Effector CD4-positive, alpha-beta T cell (primary cell): ENCODE measurements at places on chromosomes 7 and 10.

DNA sequence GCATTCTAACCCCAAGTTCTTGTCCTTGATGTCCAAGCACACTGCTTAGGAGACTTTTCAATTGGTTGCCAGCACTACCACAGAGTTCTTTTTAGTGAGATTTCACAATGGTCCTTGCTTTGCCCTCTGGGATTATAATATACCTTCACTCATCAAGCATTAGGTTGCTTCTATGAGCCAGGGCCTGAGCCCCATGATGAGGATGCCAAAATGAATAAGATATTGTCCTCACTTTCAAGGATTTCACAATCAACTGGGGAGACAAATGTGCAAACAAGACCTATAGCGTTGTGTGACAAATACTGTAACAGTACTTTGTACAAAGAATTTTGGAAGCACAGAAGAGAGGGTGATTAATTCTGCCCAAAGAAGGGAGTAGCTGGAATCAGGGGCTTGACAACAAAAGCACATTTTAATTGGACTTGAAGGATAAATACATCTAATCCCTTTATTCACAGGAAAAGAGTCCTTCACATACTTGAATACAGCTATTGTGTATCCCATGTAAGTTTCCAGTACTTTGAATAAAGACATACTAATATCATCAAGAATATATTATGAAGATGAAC lies 263.6 kb upstream of the LRRN3 start:
- DNase-seq, result no peak

GRCh38 chr10:86497621-86498020 lies 24.0 kb downstream of the WAPL start:
- no peak for DNase-seq

DNA sequence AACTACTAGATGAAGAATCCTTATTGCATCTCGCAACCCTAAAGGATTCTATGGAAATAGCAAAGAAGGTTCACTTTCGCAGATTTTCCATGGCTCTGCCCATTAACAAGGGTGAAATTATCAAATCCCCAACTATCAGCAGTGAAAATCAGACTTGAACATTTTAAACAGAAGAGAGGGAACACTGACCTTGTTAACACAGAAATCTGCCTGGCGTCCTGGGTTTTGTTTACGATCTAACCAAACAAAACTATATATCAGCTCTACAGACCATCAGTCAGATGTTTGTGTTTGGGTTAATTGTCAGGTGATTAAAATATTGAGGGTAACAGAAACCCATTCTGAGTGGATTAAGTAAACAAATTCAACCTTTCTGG lies 1.9 kb downstream of the CTTNBP2 start:
- DNase-seq, result no peak

GRCh38 chr10:70354556-70354955 lies 27.9 kb downstream of the LRRC20 start:
- DNase-seq, result no peak

GRCh38 chr7:150324373-150324961 lies 1.1 kb upstream of the ACTR3C start:
- no peak for DNase-seq

DNA sequence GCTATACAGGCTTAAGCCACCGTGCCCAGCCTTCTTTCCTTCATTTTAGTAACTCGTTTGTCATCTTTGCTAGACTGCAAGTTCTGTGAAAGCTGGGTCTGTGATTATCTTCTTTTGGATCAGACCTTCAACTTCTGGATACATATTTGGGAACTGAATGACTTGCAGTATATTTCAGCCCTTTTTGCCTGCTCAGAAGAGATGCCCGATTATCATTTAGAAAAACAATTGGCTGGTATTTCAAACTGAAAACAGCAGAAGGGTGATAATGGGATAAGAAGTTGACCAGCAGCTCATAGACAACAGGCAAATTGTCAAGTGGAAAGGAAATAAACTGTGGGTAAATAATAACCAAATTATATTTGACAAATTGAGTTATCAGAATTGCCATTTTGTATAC lies 14.6 kb downstream of the RSBN1L start:
- DNase-seq, result no peak

DNA sequence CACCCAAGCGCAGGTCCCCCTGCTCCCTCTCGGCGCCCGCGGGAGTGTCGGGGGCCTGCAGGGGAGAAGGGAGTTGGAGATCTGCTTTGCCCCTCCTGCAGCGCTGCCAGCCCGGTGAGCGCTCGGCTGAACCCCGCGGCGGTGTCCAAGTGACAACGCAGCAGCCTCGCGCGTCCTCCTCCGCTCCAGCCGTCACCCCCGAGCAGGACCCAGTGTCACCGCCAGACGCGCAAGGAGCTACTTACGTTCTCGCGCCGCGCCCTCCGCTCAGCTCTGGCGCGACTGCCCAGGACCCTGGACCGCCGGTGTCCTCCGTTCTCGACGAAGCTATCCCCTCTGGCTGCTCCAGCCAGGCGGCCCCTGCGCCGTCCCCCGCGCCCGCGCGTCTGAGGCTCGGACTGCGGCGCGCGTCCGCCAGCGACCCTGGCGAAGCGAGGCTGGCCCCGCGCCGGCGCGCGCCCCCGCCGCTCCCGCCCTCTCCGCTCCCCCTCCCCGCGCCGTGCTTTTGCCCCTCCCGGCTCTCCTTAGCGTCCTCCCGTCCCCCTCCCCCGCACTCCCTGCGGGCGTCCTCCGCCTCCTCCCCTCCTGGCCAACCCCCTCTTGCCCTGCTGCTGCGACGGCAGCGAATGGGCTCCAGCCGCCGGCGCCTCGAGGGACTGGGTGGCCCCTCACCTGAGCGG lies at the start of gene NRCAM:
Gene NRCAM (minus strand): TSS at position 439 of the 680 bp plus-strand sequence. CDS start 216,372 bp downstream, outside the sequence.
- no peak for DNase-seq

GRCh38 chr10:126058507-126058906 lies 162.1 kb downstream of the FANK1 start:
- DNase-seq, result no peak

- no peak for DNase-seq
These were observed 75.4 kb downstream of the CFTR start for GRCh38 chr7:117555260-117555659.

DNA sequence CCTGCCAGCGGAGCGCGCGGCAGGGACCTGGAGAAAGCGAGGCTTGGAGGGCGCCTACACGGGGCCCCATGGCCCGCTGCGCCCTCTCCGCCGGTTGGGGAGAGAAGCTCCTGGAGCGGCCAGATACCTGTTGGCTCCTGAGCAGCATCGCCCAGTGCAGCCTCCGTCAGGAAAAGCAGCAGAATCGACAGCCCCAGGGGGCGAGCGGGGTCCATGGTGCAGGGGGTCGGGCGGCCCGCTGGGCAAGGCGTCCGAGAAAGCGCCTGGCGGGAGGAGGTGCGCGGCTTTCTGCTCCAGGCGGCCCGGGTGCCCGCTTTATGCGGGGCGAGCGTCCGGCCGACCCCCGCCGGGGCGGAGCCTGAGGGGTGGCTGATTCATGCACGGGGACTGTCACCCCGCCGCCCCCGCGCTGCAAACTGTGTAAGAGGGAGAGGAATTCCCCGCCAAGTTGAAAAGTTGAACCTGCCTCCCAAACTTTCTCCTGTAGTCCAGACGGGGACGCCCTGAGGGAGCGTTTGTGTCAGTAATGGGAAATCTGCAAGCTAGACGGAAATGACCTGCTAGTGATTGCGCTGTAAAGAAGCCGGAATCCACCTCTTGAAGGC lies at the start of gene TFPI2:
Gene TFPI2 (minus strand): TSS at position 290 of the 605 bp plus-strand sequence. CDS start 75 bp downstream, at position 215.
- no peak for DNase-seq

GRCh38 chr7:119708891-119709290 lies 564.1 kb upstream of the KCND2 start:
- no peak for DNase-seq

DNA sequence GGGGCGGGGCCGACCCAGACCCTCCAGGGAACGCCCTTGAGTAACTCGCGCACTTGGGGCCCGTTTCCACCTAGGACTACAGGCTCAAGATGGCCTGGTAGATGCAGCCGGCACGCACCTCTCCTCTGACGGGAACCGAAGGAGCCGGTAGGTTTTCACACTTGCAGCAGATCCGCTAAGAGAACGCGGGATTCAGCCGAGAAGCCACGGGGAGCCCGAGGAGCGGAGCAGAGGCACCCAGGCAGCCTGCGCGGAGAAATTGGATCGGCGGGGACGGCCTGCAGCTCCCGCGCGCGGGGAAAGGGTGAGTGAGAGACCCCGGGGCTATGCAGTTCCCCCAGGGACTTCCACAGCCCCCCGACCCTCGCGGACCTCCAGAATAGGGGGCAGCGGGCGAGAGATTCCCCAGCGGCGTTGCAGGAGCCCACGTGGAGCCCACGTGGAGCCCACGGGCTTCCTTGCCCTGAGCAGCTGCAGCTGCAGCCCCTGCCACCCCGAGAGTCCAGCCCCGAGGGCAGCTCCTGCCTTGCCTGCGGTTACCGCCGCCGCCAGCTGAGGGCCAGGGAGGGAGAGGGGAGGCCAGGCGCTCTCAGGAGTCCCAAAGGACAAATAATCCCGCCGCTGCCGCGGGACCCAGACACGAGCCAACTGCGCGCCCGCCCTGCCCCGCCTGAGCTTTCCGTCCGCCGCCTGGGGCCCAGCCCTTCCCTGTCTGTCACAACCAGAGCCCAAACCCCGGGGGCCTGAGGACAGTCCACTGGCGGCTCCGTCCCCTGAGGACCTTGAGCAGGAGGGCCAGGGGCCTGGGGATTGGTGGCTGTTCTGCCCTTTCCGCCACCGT lies 13.1 kb downstream of the IFT22 start:
- no peak for DNase-seq

GRCh38 chr10:101529207-101529606 lies 58.9 kb downstream of the POLL start:
- no peak for DNase-seq

DNA sequence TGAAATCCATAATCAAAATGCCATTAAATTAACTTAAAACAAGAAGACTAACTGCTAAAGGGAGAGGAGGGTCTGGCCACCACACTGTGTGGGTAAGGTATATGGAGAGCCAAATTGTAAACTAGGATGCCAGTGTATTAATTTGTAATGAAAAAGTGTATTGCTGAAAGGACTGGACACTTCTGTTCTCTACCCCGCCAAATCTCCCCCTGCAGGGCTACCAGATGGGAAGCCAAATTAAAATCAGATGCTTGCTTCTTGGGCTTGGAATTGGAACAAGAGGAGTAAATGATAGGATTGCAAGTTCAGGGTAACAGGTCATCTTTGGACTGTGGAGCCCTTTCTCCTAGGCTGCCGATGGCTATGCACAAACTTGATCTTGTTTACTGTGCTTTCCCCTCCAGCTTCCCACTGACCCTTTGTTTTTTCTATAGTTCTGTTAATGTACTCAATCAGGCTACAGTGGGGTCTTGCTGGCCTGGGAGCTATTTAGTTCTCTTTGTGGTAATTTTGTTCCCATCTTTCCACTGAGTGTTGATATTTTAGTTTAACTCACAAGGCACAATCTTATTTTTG lies 932.1 kb upstream of the C7orf33 start:
- no peak for DNase-seq

DNA sequence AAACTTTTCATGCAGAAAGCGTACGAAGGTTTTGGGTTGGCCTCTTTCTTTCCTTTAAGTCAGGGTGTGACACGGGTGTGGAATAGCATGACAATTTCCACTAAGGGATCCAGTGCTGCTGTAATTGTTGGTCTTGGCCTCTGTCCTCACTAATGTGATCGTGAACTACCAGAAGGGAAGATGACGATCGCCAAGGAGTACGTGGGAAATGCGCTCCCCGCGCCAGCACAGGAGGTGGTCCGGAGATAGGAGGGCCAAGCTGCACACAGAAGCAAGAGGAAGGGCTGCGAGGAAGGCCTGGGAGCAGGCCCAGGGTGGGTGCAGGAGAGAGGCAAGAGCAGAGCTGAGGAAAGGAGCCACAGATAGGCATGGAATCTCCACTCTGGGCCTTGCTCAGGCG lies 79.7 kb upstream of the PODXL start:
- no peak for DNase-seq

DNA sequence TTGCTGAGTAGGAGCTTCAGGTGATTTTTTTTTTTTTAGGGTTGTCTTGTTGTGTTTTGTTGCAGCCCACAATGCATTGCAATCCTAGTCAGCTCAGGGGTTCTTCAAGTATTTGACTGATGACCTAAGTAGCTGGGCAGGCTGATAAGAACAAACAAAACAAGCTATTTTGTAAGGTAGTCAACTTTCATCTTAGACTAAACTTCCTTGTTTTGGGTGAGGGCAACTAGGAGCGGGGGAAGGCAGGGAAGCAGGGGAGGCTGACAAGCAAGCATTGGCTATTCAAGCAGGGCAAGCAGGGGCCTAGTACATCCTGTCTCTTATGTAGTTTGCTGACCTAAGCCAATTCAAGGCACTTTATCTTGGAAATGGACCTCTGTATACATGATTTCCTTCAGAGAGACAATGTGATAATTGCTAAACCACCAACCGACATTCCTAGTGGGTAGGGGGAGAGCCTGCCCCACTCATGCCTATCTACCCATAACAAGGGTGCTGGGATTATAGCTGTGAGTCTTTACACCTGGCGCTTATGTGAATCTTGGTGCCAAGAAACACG lies 163.3 kb upstream of the PRKCQ start:
- DNase-seq, result no peak

DNA sequence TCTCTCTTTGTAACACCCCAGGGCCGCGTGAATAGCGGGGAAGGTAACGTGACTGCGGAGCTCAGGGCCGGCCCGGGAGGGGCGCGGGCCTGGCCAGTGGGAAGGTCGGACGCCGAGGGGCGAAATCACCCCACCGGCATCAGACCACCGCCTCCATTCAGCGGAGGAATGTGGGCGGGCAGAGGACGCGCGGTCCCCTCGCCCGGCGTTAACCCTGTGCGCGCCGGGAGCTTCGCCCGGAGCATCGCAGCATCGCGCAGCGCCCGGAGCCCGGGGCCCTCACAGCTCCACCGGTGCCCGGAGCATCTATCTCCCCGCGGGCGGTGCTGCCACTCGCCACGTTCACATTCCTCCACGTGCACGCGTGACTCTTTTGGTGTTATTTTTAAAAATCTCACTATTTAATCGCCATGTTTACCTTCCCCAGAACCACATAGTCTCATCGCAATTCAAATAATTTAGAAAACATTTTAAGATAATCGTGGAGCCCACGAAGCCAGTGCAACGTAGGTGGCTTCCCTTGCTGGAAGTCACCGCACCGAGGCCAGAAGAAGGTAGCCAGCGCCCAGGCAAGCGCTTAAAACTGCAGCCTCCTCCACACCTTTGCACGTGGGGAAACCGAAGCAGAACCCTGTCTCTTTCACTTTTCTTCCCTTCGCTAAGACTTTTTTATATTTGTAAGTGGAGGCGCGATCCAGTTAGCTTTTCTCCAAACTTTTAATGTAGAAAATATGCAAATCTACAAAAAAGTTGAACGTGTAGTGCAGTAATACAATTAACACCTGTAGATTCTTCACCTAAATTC lies 21.8 kb downstream of the FGFBP3 start:
- DNase-seq, result peak; percentile 7

- no peak for DNase-seq
These were observed 103.0 kb downstream of the SLC37A3 start for GRCh38 chr7:140295224-140295738.

DNA sequence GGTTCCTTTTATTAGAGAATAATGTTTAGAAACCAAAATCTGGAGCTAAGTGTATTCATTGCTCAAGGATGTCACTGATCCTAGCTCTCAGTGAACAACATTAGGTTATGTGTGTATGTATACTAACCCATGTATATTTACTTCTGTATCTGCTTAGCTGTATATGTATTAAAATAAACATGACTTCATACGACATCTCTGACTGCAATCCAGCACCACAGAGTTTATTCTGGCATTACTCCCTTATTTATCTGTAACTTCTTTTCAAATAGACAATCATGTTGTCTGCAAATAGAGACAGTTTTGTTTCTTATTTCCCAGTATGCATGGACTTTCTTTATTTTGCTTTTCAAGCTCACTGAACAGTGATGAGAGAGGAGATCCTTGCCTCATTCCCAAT lies 441.0 kb upstream of the NFE2L3 start:
- DNase-seq, result no peak
